DMS79 (cell line): ENCODE measurements at places on chromosomes 6 and 20.
A peak's percentile ranks its signal among the peaks of the same experiment; 100 is the strongest.

- DNase-seq, result no peak
Measured at GRCh38 chr6:148200293-148200692, 142.3 kb upstream of the SASH1 start.

- DNase-seq, result peak; percentile 48
Measured at GRCh38 chr6:30007132-30007764, 53.8 kb upstream of the POLR1H start.

- no peak for DNase-seq
Measured at GRCh38 chr6:161342039-161342438, 68.2 kb upstream of the AGPAT4 start.

- DNase-seq, result no peak
Measured at GRCh38 chr6:45555981-45556771, 178.4 kb upstream of the SUPT3H start.
